ENCODE measurements at places on chromosomes 5 and 9. TPM values are rescaled to one million over a fixed set of nuclear protein-coding genes. Genes with fewer than 3 reads are reported as not detected.

The CYSRT1 gene
- 6.0 TPM for total RNA-seq

The AIF1L gene
- total RNA-seq = 63.4 TPM

The PRELID2 gene
- total RNA-seq = 19.6 TPM

The WHRN gene
- 0.96 TPM for total RNA-seq

The UBE2R2 gene
- 16.6 TPM for total RNA-seq

The KCNMB1 gene
- total RNA-seq = not detected

The MRPL41 gene
- total RNA-seq = 100.0 TPM

The HAND1 gene
- not detected for total RNA-seq

The PCDHAC1 gene
- total RNA-seq = 0.48 TPM

The OLFML2A gene
- total RNA-seq = 20.2 TPM

The GBA2 gene
- 26.7 TPM for total RNA-seq

The ITK gene
- not detected for total RNA-seq

The ADAMTSL1 gene
- total RNA-seq = not detected

The SYK gene
- 15.2 TPM for total RNA-seq

The JADE2 gene
- total RNA-seq = 25.2 TPM

The TMEM8B gene
- 1.9 TPM for total RNA-seq

The STING1 gene
- 3.2 TPM for total RNA-seq

The CYLC2 gene
- total RNA-seq = not detected

The GDA gene
- total RNA-seq = 2.2 TPM

The CTXN3 gene
- total RNA-seq = not detected

The KCNN2 gene
- 0.21 TPM for total RNA-seq

The TNC gene
- total RNA-seq = 254 TPM

The GRM6 gene
- total RNA-seq = not detected

The PDE6A gene
- under 0.01 TPM for total RNA-seq

The ATP6V0E1 gene
- total RNA-seq = 198 TPM

The TSTD2 gene
- total RNA-seq = 10.7 TPM

The EQTN gene
- not detected for total RNA-seq

The SLC6A18 gene
- not detected for total RNA-seq

The FIBCD1 gene
- not detected for total RNA-seq

The FYB1 gene
- total RNA-seq = 1.4 TPM

The SUSD1 gene
- total RNA-seq = 10.2 TPM

The RPL35 gene
- total RNA-seq = 5,407 TPM

The SNX24 gene
- total RNA-seq = 28.0 TPM

The PRR16 gene
- total RNA-seq = 0.48 TPM

The ROPN1L gene
- total RNA-seq = under 0.01 TPM

The DOCK2 gene
- total RNA-seq = 11.1 TPM

The ZNF608 gene
- total RNA-seq = 13.3 TPM

The RMI1 gene
- total RNA-seq = 6.8 TPM

The MYMK gene
- total RNA-seq = not detected

The PCDHA9 gene
- under 0.01 TPM for total RNA-seq

The TAF1L gene
- total RNA-seq = under 0.01 TPM

The GHR gene
- total RNA-seq = 1.4 TPM

The CDKN2A gene
- 0.64 TPM for total RNA-seq

The SLC1A3 gene
- total RNA-seq = 4.6 TPM

The ADGRD2 gene
- not detected for total RNA-seq

The SLC25A48 gene
- not detected for total RNA-seq

Measured in tracheal epithelial cell (primary cell).